Stimulated activated CD4-positive, alpha-beta T cell treated with anti-CD3 and anti-CD28 coated beads, TNF-alpha, amount 100 ng/mL, for 24 hours (primary cell): ENCODE measurements at places on chromosomes 5 and 9.

DNA sequence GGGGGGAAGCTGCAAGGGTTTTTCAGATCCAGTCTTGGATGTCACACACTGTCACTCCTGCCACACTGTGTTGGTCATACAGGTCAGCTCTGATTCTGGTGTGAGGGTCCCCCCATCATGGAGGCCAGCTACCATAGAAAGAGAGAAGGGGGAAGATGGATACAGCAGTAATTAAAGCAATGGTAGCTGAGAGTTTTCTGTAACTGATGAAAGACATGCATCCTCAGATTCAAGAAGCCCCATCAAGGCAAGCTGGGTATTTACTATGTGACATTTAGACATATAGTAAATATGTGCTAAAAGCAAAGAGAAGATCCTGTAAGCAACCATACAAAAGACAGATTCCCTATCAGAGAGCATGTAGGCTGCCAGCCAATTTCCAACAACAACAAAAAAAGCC is 110.9 kb upstream of the COL5A1 start:
- no peak for DNase-seq

DNA sequence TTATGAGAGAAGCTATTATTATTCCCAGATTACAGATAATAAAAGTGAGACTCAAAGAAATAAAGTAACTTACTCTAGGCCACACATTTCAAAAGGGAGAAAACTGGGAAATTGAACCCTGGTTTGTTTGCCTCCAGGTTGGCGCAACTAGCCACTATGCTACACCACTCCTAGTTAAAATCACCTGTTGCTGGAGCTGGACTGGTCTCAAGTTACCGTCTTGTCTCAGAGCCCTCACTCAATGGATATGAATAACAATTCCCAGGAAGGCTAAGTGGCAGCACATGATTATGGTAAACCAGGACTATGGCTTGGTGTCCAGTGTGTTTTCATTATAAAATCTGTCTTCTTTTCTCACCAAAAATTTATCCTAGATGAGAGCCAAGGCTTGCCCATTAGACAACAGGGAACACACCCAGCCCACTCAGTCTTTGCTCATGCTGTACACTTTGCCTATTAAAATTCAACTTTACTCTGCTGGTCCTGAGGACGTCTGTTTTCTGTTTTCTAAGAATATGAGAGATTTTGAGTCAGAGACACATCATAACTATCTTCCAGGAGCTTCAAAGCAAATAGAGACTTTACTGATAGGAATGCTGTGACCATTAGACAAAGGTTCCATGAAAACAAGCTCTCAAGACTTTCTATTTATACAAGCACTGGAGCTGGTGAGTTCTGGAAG is 58.1 kb downstream of the ADRB2 start:
- no peak for DNase-seq

DNA sequence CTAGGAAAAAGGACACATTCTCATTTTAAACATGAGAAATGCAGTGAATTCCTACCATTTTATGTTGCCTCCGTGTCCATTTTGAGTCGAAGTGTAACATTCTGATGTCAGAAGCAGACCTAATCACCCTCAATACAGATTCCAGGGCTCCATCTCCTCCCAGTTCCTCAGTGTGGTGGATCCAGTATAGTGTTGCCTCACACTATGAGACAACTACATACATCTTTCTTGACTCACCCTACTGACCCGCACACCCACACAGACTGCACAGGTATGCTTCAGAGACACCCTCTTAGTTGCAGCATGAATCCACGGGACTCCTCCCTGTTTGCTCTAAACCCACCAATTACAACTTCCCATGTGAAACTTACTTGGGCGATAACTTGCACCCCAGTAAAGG is 564.9 kb downstream of the SEMA5A start:
- DNase-seq = no peak

GRCh38 chr5:57311921-57312735 is 138.3 kb downstream of the GPBP1 start:
- no peak for DNase-seq

DNA sequence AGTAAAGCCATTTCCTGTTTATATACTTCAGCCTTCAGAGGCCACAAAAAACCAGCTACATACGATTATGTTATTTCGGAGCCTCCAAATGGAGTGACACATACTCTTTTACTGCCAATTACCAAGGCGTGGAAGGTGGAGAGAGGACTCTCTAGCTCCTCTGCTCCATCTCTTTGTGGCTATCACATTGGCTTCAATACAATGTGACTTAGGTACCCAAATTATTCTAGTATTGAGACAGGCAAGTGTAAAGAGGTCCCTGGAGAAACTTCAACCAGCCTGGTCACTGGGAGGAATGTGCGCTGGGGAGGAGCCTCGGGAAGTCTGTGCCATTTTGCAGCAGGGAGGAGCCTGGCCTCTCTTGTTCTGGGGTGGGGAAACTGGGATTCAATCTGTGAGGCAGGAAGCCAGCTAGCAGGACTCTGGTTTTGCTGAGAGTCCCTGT is 85.8 kb upstream of the TAS2R1 start:
- no peak for DNase-seq

DNA sequence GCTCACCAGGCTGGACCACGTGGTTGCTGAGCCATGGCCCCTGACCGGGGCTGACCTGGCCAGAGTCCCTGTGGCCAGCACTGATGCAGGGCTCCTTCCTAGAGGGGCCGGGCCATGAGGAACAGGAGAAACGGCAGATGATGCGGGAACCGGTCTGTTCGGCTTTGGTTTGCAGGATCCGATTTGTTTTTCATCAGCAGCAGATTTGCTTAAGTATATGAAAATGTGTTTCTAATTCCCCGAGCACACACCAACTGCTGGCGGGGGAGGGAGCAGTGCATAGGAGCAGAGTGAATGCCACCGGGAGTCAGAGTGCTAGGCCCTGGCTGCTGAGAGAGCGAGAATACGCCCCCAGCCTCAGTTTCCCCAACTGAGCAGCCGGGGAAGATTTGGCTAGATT is 13.6 kb downstream of the NTNG2 start:
- DNase-seq = no peak

DNA sequence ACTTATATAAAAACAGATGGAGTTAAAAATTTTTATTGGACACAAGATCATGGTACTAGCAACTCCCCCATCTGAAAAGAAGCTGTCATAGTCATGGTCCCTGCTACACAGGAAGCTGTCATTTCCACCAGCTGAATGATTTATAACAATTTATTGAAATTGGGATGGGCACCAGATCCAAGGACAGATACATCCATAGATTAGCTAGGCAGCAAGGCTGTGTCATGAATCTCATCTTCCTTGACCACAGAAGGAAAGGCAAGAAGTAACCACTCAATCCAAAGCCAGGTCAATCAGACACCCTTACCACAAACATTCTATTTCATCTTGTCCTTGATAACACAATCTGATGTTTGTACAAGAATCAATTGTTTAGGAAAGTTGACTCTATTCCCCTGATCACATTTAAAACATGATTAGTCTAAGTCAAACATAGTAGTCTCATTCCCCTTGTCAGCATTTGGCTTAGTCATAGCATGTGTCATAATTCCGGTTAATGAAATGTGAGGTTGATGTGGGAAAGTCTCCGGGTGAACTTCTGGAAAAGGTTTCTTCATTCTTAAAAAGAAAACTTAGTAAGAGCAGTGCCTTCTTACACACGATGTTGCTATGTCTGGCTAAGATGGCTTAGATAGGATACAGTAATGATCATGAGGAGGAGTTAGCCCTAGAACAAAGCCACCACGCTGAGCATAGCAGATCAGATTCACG is 462.6 kb upstream of the PAPPA start:
- no peak for DNase-seq

DNA sequence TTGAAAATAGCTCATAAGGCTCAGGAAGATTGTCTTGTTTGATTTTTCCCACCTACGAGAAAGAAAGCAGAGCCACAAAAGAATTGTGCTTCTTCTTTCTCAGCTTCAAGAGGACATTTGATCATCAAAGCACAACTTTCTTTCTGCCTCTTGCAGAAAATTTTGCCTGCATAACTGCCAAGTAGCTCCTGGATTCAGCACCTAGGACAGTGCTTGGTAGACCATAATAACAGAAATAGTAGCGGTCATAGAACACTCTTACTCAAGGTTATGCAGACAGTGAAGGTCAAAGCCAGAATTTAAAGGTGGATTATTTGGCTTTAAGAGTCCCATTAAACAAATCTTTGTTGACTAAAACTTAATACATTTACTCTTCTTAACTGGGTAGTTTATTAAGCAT is 594.7 kb upstream of the CCNG1 start:
- DNase-seq = no peak

DNA sequence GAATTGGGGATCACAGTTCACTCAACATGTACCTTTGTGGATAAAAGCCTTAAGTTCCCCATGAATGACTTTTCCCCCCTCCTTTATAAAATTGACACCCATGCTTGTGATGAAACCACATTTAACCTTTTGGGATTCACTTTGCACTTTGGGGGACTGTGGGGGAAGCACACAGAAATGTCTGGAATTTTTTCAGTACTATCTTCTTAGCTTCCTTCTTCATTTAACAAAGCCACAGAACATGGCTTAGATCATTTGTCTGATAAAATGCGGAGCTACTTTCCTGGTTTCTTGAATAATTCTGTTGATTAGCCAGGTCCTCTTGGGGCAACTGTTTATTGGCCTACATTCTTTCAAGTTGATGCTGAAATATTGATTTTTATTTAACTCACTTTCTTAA is 29.9 kb downstream of the TNFSF15 start:
- DNase-seq = no peak

GRCh38 chr5:81626524-81626923 is 124.4 kb downstream of the SSBP2 start:
- no peak for DNase-seq

GRCh38 chr5:134435560-134435959 is 23.9 kb upstream of the CDKN2AIPNL start:
- DNase-seq = no peak

DNA sequence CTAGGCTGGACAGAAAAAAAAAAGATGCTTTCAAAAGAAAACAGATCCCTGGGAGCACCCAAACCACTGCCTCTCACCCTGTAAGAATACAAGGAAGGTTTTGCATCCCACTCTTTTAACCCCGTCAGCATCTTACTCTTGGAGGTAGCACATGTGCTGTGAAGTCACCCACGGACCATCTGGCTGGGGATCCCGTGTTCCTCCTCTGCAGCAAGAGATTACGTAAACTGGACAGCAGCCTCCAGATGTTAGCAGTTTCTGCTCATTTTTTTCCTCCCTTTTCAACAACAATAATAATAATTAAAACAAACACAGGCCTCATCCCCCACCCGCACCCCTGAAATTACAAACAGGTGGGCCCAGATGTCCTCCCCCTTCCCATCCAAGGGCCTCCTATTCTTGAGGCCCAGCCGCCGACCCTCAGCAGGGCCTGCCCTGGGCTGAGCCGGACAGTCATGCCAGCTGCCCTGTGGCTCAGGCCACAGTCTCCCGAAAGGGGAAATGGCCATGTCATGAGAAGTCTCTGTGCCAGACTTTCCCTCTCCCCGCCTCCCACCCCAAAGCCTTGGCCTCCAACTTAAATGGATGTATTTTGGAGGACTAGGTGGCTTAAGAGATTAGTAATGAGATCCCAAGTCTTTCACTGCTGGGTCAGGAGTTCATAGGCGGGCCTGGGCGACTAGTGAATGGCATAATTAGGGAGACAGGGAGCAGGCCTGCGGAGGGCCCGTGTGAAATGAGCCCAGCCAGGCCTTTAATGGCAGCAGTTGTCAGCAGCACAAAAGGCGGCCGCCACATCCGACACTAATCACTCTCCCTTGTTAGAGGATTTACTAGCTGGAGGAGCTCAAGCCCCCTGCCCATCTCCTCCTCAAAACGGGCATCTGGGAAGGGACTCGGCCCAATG is 165.1 kb downstream of the PAPPA start:
- DNase-seq = no peak
